Mesendoderm (in vitro differentiated cells): ENCODE measurements at places on chromosomes 5 and 9.
A peak's percentile ranks its signal among the peaks of the same experiment; 100 is the strongest.

DNA sequence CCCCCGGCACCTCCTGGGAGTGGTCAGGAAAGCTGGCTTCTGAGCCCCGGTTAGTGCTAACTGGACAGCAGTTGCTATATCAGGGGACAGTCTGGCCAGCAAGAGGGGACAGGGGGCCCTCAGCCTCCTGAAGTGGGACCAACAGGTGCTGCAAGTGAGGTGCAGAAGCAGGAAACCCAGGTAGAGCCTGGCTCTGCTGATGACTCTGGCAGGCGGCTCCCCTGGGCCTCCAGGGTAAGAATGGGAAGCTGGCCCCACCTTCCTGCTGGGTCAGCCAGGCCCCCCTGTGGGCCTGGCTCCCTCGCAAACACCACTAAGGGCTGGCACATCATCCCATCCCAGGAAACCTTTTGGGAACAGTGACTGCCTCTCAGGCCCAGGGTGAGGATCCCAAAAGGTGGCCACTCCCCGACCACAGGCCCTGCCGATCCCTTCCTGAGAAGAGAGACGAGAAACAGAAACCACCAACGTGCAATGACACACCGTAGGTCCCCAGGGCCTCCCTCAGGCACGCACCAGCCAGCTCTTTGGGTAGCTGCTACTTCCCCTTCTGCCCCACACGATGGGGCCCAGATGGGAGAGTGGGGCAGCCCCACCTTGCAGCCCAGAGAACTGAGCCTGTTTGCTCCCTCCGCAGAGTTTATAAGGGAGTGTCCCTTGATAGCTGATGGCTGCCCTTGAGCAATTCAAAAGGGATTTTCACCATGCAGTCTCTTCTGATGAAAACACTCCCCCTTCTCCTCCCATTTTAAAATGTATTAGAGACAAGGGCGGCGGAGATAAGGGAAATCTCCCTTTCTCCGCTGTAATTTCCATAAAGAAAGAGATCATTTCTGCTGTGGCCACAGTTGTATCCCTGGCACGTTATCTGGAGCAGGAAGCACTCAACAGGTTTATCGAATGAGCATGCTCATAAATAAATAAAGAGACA, 76.8 kb downstream of the STK10 start:
- H3K27ac ChIP-seq = no peak overlapping the region
- no peak for DNase-seq
- H3K4me1 ChIP-seq = no peaks in the 10 kb centered on the region
- no peak overlapping the region for H3K4me3 ChIP-seq
- H3K36me3 ChIP-seq = no peaks in the 10 kb centered on the region

GRCh38 chr5:127235136-127235535, 55.5 kb upstream of the MEGF10 start:
- no peak for DNase-seq
- no peak overlapping the region for H3K4me3 ChIP-seq
- no peaks in the 10 kb centered on the region for H3K27me3 ChIP-seq
- no peaks in the 10 kb centered on the region for H3K4me1 ChIP-seq

GRCh38 chr5:131589510-131590348, 45.3 kb downstream of the RAPGEF6 start:
- no peaks in the 10 kb centered on the region for H3K36me3 ChIP-seq
- peak; percentile 85 for DNase-seq
- H3K27me3 ChIP-seq = no peaks in the 10 kb centered on the region
- no peak overlapping the region for H3K27ac ChIP-seq
- H3K4me3 ChIP-seq = no peak overlapping the region
- no peaks in the 10 kb centered on the region for H3K4me1 ChIP-seq

DNA sequence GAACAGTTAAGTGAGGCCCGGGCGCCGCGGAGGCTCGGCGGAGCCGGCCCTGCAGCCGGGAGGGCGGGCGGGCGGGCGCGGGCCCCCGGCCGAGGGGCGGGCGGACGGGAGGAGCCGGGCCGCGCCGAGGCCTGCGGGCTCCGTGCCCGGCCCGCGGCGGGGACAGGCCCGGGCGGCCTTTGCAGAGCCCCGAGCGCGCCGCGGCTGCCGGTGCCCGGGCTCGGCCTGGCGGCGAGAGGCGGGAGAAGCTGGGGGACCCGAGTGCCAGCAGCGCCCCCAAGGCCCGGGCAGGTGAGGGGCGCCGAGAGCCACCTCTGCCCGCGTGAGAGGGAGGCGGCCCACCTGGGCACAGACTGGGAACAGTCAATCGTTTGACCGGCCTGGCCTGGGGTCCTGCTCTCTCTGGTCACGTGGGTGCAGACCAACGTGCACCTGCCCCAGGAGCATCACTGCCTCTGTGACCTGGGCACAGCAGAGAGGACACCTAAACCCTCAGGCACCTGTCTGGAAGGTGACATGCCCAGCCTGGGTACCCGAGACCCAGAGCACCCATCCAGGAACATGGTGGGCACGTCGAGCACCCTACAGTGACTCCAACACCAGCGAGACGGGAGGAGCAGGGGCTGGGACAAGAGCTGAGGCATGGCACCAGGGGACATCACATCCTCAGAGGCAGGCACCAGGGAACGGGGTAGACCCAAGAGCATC, 531 bp downstream of the MVB12B start:
- peak overlapping the region; percentile 11 for H3K4me3 ChIP-seq
- peak; percentile 10 for DNase-seq
- no peaks in the 10 kb centered on the region for H3K27me3 ChIP-seq
- peaks cover 6% of the 10 kb centered on the region for H3K4me1 ChIP-seq

- H3K4me3 ChIP-seq = no peak overlapping the region
- no peaks in the 10 kb centered on the region for H3K27me3 ChIP-seq
- DNase-seq = no peak
- no peaks in the 10 kb centered on the region for H3K36me3 ChIP-seq
These were observed 63.3 kb downstream of the CWC27 start for GRCh38 chr5:64831996-64832395.

- H3K27ac ChIP-seq = no peak overlapping the region
- H3K27me3 ChIP-seq = no peaks in the 10 kb centered on the region
- no peak overlapping the region for H3K4me3 ChIP-seq
These were observed 171.7 kb downstream of the TTLL11 start for GRCh38 chr9:121921444-121921843.

GRCh38 chr5:180142824-180143610, 66.0 kb downstream of the RASGEF1C start:
- H3K27ac ChIP-seq = no peak overlapping the region
- no peaks in the 10 kb centered on the region for H3K27me3 ChIP-seq
- no peak for DNase-seq

- DNase-seq = no peak
- H3K4me1 ChIP-seq = no peaks in the 10 kb centered on the region
- H3K27ac ChIP-seq = no peak overlapping the region
These were observed 58.6 kb upstream of the RICTOR start for GRCh38 chr5:39132792-39133191.

DNA sequence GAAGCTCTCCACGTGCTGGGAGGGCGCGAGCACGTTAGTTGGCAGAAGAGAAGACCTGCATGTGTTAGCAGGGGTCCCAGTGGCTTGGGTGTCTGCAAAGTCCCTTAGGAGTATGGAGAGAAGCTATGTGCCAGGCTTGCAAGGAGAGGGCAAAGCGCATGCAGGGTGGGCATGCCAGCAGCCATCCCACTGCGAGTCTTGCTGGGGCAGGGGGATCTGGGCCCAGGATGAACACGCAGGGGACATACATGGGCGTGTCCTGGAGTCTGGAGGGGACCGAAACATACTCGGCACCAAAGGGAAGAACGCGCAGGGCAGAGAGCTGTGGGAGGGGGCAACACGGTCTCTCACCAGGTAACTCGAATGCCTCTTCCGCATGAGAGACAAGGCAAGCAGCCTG, 43.6 kb upstream of the IPPK start:
- no peak overlapping the region for H3K4me3 ChIP-seq
- no peak overlapping the region for H3K27ac ChIP-seq
- no peaks in the 10 kb centered on the region for H3K27me3 ChIP-seq
- H3K36me3 ChIP-seq = peaks cover 23% of the 10 kb centered on the region
- no peak for DNase-seq

DNA sequence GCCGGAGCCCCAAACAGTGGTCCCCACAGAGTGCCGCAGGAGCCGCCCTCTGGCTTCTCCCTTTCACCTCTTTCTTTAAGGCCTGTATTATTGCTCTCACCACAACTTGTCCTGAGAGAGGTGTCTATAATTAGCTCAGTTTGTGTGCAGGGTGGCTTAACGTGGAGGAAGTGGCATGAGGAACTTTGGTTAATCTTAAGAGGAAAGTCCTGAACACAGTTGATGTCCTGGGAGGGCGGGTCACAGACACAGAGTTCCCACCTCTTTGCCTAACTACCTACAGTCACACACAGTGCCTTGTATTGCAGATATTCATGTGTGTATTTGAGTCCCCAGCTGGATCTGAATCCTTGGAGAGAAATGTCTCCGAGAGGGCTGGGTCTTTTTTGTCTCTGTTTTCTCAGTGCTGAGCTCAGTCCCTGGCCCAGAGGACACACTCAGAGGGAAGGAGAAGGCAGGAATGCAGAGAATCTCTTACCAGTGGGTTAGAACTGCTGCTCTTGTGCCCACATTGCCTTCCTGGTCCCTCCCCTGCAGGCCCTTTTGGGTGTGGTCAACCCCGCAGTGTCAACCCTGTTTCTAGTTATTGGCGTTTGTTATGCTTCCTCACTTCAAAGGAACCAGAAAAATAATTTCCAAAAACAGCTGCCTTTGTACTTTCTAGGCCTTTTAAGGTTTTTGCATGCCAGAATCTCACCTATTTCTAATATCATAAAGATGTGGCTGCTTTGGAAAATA, 392.5 kb downstream of the KDM4C start:
- no peaks in the 10 kb centered on the region for H3K27me3 ChIP-seq
- no peak overlapping the region for H3K4me3 ChIP-seq
- no peaks in the 10 kb centered on the region for H3K36me3 ChIP-seq
- no peak overlapping the region for H3K27ac ChIP-seq
- DNase-seq = no peak
- peaks cover 5% of the 10 kb centered on the region for H3K4me1 ChIP-seq

- H3K36me3 ChIP-seq = no peaks in the 10 kb centered on the region
- H3K27ac ChIP-seq = no peak overlapping the region
- H3K4me3 ChIP-seq = no peak overlapping the region
- H3K4me1 ChIP-seq = no peaks in the 10 kb centered on the region
- no peak for DNase-seq
These were observed 82.3 kb upstream of the EPB41L4B start for GRCh38 chr9:109403116-109403515.

- no peak for DNase-seq
- no peak overlapping the region for H3K27ac ChIP-seq
- H3K4me3 ChIP-seq = no peak overlapping the region
- no peaks in the 10 kb centered on the region for H3K27me3 ChIP-seq
- H3K4me1 ChIP-seq = no peaks in the 10 kb centered on the region
These were observed 25.8 kb downstream of the C5 start for GRCh38 chr9:121024237-121024636.

- no peak overlapping the region for H3K27ac ChIP-seq
- H3K4me1 ChIP-seq = no peaks in the 10 kb centered on the region
- H3K27me3 ChIP-seq = no peaks in the 10 kb centered on the region
- DNase-seq = no peak
- H3K4me3 ChIP-seq = no peak overlapping the region
These were observed 127.2 kb downstream of the AUH start for GRCh38 chr9:91234523-91234922.

DNA sequence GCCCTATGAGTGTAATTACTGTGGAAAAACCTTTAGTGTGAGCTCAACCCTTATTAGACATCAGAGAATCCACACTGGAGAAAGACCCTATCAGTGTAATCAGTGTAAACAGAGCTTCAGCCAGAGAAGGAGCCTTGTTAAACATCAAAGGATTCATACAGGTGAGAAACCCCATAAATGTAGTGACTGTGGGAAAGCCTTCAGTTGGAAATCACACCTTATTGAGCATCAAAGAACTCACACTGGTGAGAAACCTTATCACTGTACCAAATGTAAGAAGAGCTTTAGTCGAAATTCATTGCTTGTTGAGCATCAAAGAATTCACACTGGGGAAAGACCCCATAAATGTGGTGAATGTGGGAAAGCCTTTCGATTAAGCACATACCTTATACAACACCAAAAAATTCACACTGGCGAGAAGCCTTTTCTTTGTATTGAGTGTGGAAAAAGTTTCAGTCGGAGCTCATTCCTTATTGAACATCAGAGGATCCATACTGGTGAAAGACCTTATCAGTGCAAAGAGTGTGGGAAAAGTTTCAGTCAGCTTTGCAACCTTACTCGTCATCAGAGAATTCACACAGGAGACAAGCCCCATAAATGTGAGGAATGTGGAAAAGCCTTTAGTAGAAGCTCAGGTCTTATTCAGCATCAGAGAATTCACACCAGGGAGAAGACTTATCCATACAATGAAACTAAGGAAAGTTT, 9.9 kb downstream of the ZNF189 start:
- peak; percentile 23 for DNase-seq
- H3K27me3 ChIP-seq = no peaks in the 10 kb centered on the region
- H3K4me1 ChIP-seq = no peaks in the 10 kb centered on the region
- H3K36me3 ChIP-seq = peaks cover 10% of the 10 kb centered on the region
- no peak overlapping the region for H3K27ac ChIP-seq
- H3K4me3 ChIP-seq = peak overlapping the region; percentile 5

DNA sequence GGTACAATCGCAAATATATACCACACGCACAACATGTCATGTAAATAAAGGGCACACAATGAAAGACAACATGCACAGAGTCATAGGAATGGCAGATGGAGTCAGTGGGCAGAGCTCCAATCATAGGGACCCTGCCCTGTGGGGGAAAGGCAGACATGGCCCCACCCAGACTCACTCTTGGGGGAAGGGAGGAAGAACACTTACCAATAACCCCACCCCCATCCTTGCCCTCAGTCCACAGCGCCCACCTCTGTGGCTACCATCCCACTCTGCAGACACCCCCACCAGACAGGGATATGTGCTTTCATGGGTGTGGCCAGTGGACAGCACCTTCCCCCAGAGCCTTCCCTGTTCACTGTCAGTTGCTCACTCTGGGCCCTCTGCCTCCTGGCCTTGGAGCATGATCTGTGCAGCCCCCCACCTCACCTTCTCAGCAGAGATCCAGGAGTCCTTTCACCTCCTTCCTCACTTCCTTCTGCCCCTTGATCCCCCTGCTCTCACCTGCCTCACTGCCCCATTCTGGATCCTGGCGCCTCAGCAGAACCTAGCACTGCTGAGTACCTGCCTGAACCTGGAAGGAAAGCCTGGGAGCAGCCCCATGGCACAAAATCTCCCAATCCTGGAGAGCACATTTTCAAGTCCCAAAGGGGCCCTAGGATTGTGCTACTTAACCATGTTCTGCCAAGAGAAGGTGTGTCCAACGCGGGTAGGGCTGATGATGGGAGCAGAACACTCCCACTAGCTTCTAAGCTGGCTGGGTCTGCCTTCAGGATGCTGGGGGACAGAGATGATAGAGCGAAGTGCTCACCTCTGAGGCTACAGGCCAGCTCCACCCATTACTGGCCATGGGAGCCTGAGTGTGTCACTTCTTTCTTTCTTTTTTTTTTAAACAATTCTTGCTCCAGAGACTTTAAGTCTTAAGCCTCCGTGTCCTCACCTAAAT, 1.5 kb upstream of the PHF19 start:
- peaks cover 5% of the 10 kb centered on the region for H3K4me1 ChIP-seq
- H3K36me3 ChIP-seq = no peaks in the 10 kb centered on the region
- DNase-seq = no peak
- H3K4me3 ChIP-seq = no peak overlapping the region

GRCh38 chr5:33891788-33892619, at the start of gene ADAMTS12:
Gene ADAMTS12, minus strand, starts transcription at chr5:33891990. Its CDS starts 134 bp downstream, at chr5:33891856.
- H3K4me1 ChIP-seq = peaks cover 2% of the 10 kb centered on the region
- H3K27ac ChIP-seq = peak within 1 kb of the TSS; percentile 29
- no peaks in the 10 kb centered on the region for H3K27me3 ChIP-seq
- peak within 1 kb of the TSS; percentile 40 for H3K4me3 ChIP-seq

GRCh38 chr5:54313311-54314270, 3.2 kb upstream of the ARL15 start:
- H3K27me3 ChIP-seq = no peaks in the 10 kb centered on the region
- H3K4me1 ChIP-seq = peaks cover 2% of the 10 kb centered on the region
- no peak overlapping the region for H3K27ac ChIP-seq
